Kidney (tissue), 22 donors: ENCODE measurements at places on chromosomes 2 and 18. TPM values are rescaled to one million over a fixed set of nuclear protein-coding genes. Genes with fewer than 3 reads are reported as not detected.

OSBPL1A gene
- 40.3 TPM for total RNA-seq

GKN1 gene
- not detected for total RNA-seq

CEBPZ gene
- total RNA-seq = 55.9 TPM

NYAP2 gene
- total RNA-seq = 0.66 TPM

PAIP2B gene
- total RNA-seq = 9.3 TPM

POTEC gene
- not detected for total RNA-seq

DCTN1 gene
- 134 TPM for total RNA-seq

NGEF gene
- total RNA-seq = 4.8 TPM

SLC30A3 gene
- 0.31 TPM for total RNA-seq

SPAG16 gene
- total RNA-seq = 35.9 TPM

CHAC2 gene
- 1.6 TPM for total RNA-seq

DNA sequence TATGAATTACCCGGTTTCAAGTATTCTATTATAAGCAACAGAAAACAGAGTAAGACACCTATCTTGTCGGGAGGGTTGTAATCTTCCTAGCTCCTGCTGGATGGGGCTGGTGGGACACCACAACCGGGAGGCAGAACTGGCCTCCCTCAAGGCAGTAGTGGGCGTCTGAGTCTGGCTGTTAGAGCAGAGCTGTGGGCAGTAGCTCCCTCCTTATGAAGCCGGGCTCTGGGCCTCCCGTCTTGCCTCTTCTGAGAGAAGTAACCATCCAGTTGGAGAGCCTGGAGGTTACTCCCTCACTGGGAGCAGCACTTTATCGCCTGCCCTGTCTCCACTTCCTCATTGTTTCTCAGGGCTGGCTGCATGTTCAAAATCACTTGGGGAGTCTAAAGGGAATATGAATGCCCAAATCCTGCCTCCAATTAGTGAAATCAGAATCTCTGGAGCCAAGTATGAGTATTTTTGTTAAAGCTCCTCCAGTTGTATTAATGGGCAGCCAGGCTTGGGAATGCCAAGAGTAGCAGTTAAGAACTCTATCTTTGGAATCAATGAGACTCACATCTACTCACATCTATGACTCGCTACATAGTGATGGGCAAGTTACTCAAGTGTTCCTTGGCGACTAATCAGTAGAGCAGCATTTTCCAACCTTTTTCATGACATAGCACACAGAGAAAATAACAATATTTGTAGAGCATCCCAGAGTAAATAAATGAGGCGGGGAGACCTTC lies 27.3 kb upstream of the NRP2 start:
- no peak for DNase-seq
- no peaks in the 10 kb centered on the region for H3K4me1 ChIP-seq
- no peak overlapping the region for H3K27ac ChIP-seq
- H3K36me3 ChIP-seq = no peaks in the 10 kb centered on the region
- no peak overlapping the region for H3K4me3 ChIP-seq

GRCh38 chr18:8426401-8426800 lies 182.8 kb upstream of the RAB12 start:
- DNase-seq = no peak
- no peak overlapping the region for H3K27ac ChIP-seq
- H3K4me1 ChIP-seq = no peaks in the 10 kb centered on the region
- no peaks in the 10 kb centered on the region for H3K27me3 ChIP-seq
- no peaks in the 10 kb centered on the region for H3K36me3 ChIP-seq

DNA sequence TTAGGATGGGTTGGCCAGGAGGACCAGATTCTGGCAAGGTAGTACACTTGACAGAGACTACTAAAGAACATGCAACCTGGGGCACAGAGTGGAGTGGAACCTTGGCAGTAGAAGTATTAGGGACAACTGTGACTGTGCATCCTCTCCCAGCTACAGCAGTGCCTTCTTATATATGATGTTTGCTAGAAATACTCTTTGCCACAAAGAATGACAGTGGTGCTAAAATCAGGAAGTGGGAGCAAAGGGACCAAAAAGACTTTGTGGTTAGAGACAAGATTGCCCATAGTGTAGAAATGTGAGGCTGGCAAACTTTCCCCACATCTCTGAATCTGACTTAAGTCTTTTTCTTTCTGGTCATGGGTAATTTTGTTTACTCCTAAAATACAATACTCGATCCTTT lies 9.4 kb upstream of the SLC38A11 start:
- no peak overlapping the region for H3K27ac ChIP-seq
- DNase-seq = no peak
- no peaks in the 10 kb centered on the region for H3K4me1 ChIP-seq
- no peaks in the 10 kb centered on the region for H3K36me3 ChIP-seq

DNA sequence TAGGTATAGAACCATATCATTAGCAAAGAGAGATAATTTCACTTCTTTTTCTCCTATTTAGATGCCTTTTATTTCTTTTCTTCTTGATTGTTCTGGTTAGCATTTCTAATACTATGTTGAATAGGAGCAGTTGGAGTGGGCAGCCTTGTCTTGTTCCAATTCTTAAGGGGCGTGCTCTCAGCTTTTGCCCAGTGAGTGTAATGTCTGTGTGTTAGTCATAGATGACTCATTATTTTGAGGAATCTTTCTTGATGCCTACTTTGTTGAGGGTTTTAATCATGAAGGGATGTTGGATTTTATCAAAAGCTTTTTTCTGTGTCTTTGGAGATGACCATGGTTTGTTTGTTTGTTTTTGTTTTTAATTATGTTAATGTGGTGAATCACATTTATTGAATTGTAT lies 1453.1 kb upstream of the SLC39A10 start:
- H3K27ac ChIP-seq = no peak overlapping the region
- H3K27me3 ChIP-seq = no peaks in the 10 kb centered on the region
- H3K4me1 ChIP-seq = no peaks in the 10 kb centered on the region
- H3K36me3 ChIP-seq = no peaks in the 10 kb centered on the region

GRCh38 chr18:42392416-42392815 lies 437.4 kb downstream of the PIK3C3 start:
- H3K36me3 ChIP-seq = no peaks in the 10 kb centered on the region
- no peak overlapping the region for H3K27ac ChIP-seq
- no peak overlapping the region for H3K4me3 ChIP-seq

GRCh38 chr2:79717364-79718007 lies 204.6 kb downstream of the CTNNA2 start:
- H3K36me3 ChIP-seq = no peaks in the 10 kb centered on the region
- no peak overlapping the region for H3K27ac ChIP-seq
- H3K4me1 ChIP-seq = no peaks in the 10 kb centered on the region
- DNase-seq = no peak
- H3K27me3 ChIP-seq = no peaks in the 10 kb centered on the region

DNA sequence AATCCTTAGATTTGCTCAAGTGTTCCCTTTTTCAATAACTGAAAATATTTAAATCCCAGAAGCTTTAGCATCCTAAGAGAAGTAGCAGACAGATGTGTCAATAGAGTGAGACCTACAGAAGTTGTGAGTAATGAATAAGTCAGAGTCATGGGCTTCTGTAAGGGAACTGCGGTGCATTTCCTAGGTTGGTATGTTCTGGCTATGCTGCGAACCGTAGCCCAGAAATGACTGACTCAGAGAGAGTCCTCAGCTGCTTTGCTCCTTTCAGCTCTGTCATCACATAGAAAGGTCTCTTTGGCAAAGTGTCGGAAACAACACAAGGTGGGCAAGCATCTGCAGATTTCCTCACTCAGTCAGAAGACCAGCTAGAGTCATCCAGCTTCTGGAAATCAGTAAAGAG lies 297.1 kb downstream of the ARHGAP15 start:
- H3K27me3 ChIP-seq = no peaks in the 10 kb centered on the region
- H3K4me3 ChIP-seq = no peak overlapping the region
- no peak for DNase-seq
- no peak overlapping the region for H3K27ac ChIP-seq

GRCh38 chr2:219182331-219183150 lies 4.5 kb downstream of the RETREG2 start:
- H3K27ac ChIP-seq = no peak overlapping the region
- peaks cover 14% of the 10 kb centered on the region for H3K4me1 ChIP-seq
- no peak for DNase-seq
- H3K36me3 ChIP-seq = peaks cover 39% of the 10 kb centered on the region
- H3K4me3 ChIP-seq = no peak overlapping the region

- no peaks in the 10 kb centered on the region for H3K27me3 ChIP-seq
- no peak overlapping the region for H3K4me3 ChIP-seq
- H3K36me3 ChIP-seq = peaks cover 2% of the 10 kb centered on the region
- no peak overlapping the region for H3K27ac ChIP-seq
- no peaks in the 10 kb centered on the region for H3K4me1 ChIP-seq
- DNase-seq = no peak
Observed at GRCh38 chr18:51006948-51007789, 22.8 kb upstream of the SMAD4 start.

DNA sequence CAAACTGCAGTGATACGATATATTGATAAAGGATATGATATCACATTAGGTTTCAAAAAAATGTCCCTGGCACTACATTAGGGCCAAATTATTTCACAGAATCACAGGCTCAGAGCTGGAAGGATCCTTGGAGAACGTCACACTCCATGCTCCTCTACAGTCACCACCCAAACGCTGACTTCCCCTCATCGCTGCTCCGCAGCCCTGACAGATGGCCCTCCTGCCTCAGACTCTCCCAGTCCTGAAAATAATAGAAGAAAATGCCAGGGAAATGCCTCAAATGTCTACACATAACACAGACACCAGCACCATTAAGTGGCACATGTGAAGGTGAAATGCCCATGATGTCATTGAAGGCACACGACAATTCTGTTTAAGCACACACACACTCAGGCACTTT lies 72.0 kb downstream of the ZNF521 start:
- no peak overlapping the region for H3K27ac ChIP-seq
- H3K27me3 ChIP-seq = no peaks in the 10 kb centered on the region
- no peaks in the 10 kb centered on the region for H3K4me1 ChIP-seq
- H3K4me3 ChIP-seq = no peak overlapping the region
- no peaks in the 10 kb centered on the region for H3K36me3 ChIP-seq

DNA sequence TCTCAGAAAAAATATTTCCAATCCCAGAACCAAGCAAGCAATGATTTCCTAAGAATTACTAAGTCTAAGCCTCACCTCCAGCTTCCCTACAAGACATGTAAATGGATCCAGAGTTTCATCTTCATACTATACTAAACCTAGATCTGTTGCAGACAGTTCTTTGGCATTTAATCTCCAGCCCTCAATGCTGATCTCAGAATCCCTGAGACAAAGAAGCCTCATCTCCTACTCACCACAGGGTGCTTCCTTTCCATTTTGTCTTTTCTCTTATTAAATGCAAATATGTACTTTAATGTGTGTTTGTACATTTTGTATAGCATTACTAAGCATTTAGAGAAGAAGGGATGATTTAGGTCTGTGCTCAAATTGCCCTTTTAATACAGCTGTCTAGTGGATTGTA lies 954.9 kb downstream of the TDRD15 start:
- no peaks in the 10 kb centered on the region for H3K27me3 ChIP-seq
- H3K4me1 ChIP-seq = no peaks in the 10 kb centered on the region
- H3K4me3 ChIP-seq = no peak overlapping the region
- no peak overlapping the region for H3K27ac ChIP-seq
- H3K36me3 ChIP-seq = no peaks in the 10 kb centered on the region

GRCh38 chr2:156532989-156533388 lies 96.8 kb downstream of the GPD2 start:
- no peaks in the 10 kb centered on the region for H3K36me3 ChIP-seq
- no peak overlapping the region for H3K4me3 ChIP-seq
- DNase-seq = no peak
- H3K27ac ChIP-seq = no peak overlapping the region
- no peaks in the 10 kb centered on the region for H3K4me1 ChIP-seq

DNA sequence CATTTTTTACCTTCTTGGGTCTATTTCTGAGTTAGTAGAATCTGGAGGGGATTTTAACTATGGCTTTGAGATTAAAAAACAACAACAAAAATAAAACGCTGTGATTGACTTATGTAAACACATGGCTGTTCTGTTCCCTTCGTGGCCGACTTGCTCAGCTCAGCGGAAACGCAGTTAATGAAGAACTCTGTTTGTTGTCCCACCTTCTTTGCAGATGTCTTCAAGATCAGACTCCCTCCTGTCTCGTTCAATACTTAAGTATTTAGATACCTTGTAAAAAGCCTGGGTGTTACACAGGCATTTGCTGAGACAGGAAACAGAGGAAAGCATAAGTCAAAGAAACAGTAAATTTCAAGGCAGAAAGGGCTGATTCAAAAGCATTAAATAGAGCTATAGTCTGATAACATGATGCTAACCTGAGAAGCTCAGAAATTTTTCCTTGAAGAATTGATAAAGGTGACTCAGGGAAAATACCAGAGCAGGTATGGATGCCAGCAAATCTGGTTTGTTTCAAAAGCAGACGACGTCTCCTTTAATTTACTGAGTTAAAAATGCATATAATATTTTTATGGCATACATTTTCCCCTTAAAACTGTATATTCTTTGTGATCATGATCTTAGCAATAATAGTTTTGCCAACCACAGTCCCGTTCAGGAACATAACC lies 21.7 kb upstream of the POLI start:
- no peaks in the 10 kb centered on the region for H3K27me3 ChIP-seq
- H3K36me3 ChIP-seq = no peaks in the 10 kb centered on the region
- no peak overlapping the region for H3K27ac ChIP-seq
- H3K4me3 ChIP-seq = no peak overlapping the region
- DNase-seq = no peak

GRCh38 chr2:98711506-98711905 lies 19.4 kb downstream of the MGAT4A start:
- DNase-seq = no peak
- no peak overlapping the region for H3K27ac ChIP-seq
- no peaks in the 10 kb centered on the region for H3K27me3 ChIP-seq
- H3K4me1 ChIP-seq = no peaks in the 10 kb centered on the region

- H3K27ac ChIP-seq = no peak overlapping the region
- H3K4me1 ChIP-seq = no peaks in the 10 kb centered on the region
- no peak overlapping the region for H3K4me3 ChIP-seq
- H3K36me3 ChIP-seq = no peaks in the 10 kb centered on the region
- DNase-seq = no peak
- H3K27me3 ChIP-seq = no peaks in the 10 kb centered on the region
Observed at GRCh38 chr18:78801011-78801410, 178.6 kb upstream of the SALL3 start.

DNA sequence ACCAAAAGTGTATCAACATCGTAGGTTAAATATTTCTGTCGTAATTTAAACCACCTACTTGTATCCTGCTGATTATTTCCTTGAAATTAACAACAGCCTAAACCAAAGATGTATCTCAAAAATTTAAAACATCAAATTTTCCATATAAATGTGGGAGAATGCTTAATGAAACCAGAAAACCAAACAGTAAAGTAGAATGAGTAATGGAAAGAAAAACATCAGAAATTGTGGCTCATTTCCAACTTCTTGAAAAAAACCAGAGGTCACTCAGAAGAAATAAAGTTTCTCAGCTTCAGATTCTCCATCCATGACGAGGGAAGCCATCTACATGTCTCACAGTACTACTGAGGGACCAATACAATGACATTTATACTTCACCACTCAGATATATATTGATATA lies 296.5 kb downstream of the NOL4 start:
- H3K27me3 ChIP-seq = no peaks in the 10 kb centered on the region
- H3K27ac ChIP-seq = no peak overlapping the region
- no peak overlapping the region for H3K4me3 ChIP-seq
- H3K36me3 ChIP-seq = no peaks in the 10 kb centered on the region

- H3K4me1 ChIP-seq = no peaks in the 10 kb centered on the region
- no peaks in the 10 kb centered on the region for H3K27me3 ChIP-seq
- H3K4me3 ChIP-seq = no peak overlapping the region
- DNase-seq = no peak
- no peak overlapping the region for H3K27ac ChIP-seq
- no peaks in the 10 kb centered on the region for H3K36me3 ChIP-seq
Observed at GRCh38 chr2:60966507-60967405, 50.8 kb upstream of the PEX13 start.

GRCh38 chr2:198312596-198313483 lies 508.4 kb downstream of the PLCL1 start:
- no peak overlapping the region for H3K27ac ChIP-seq
- H3K36me3 ChIP-seq = no peaks in the 10 kb centered on the region
- no peak overlapping the region for H3K4me3 ChIP-seq
